ENCODE measurements at places on chromosomes 16 and 17. TPM values are rescaled to one million over a fixed set of nuclear protein-coding genes. Genes with fewer than 3 reads are reported as not detected.

Gene ACSM5
- total RNA-seq, result not detected

Gene RASL10B
- 19.1 TPM for total RNA-seq

Gene RGS11
- total RNA-seq, result 2.7 TPM

Gene CCL8
- not detected for total RNA-seq

Gene CCDC200
- total RNA-seq, result not detected

Gene NSMCE1
- 13.9 TPM for total RNA-seq

Gene WNT3
- 2.4 TPM for total RNA-seq

DNA sequence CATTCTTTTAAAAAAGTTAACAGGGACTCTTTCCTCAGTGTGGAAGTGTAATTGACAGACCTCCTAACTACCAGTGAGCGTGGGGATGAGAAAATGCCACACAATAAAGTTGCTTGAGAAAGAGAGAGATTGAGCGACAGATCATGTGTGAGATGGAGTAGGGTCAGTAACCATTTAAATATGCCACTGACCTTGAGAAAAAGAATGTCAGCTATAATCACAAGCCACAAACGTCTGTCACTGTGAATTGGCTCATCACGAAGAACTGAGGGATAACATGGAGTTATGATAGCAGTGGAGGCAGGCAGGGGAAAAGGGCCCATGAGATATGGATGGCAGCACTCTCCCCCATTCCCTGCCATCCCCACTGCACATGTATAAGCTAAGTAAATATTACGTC lies 253.9 kb downstream of the SLC39A11 start:
- H3K4me3 ChIP-seq, result no peak overlapping the region
- H3K4me1 ChIP-seq, result no peaks in the 10 kb centered on the region
- H3K27me3 ChIP-seq, result no peaks in the 10 kb centered on the region

GRCh38 chr17:73384926-73385325 lies 73.1 kb upstream of the CDC42EP4 start:
- no peaks in the 10 kb centered on the region for H3K36me3 ChIP-seq
- no peak for DNase-seq
- H3K4me1 ChIP-seq, result no peaks in the 10 kb centered on the region
- peaks cover 5% of the 10 kb centered on the region for H3K27me3 ChIP-seq
- no peak overlapping the region for H3K27ac ChIP-seq

DNA sequence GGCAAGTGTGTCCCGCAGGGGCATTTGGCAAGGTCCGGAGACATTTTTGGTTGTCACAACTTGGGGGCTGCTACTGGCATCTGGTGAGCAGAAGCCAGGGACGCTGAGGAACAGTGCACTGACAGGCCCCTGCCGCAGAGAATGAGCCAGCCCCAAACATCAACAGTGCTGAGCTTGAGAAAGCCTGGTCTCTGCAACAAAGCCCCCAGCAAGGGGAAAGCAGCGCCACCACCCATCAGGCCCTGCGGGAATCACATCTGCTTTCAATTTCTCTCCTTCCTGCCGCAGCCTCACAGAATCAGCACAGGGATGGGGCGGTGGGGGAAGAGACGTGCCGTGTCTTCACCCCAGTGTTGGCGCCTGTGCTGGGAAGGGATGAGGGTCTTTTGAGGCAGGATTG lies 14.8 kb upstream of the PRPSAP1 start:
- no peaks in the 10 kb centered on the region for H3K36me3 ChIP-seq
- peak overlapping the region; percentile 100 for H3K27ac ChIP-seq
- peaks cover 48% of the 10 kb centered on the region for H3K4me1 ChIP-seq
- no peak overlapping the region for H3K4me3 ChIP-seq
- DNase-seq, result no peak

DNA sequence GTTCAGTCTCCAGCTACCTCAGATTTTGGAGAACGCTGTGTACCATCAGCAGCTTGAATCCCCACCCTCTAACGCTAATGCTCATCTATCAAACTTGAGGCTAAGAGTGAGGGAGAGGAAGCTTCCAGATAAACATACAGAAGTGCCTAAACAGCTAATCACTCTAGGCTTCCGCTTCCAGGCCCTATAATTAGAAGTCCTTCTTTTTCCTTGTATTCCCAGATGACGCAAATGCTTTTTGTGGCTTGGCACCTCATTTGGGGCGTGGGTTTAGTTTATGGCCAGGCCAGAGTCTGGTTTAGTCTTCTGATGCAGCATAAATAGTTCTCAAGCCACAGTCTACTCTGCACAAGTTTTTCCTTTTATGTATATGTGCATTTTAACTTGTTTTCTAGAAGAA lies 263.4 kb downstream of the BCAS3 start:
- H3K36me3 ChIP-seq, result no peaks in the 10 kb centered on the region
- H3K27me3 ChIP-seq, result no peaks in the 10 kb centered on the region
- DNase-seq, result peak; percentile 99
- peak overlapping the region; percentile 6 for H3K27ac ChIP-seq
- H3K4me1 ChIP-seq, result peaks cover 2% of the 10 kb centered on the region
- H3K4me3 ChIP-seq, result no peak overlapping the region

DNA sequence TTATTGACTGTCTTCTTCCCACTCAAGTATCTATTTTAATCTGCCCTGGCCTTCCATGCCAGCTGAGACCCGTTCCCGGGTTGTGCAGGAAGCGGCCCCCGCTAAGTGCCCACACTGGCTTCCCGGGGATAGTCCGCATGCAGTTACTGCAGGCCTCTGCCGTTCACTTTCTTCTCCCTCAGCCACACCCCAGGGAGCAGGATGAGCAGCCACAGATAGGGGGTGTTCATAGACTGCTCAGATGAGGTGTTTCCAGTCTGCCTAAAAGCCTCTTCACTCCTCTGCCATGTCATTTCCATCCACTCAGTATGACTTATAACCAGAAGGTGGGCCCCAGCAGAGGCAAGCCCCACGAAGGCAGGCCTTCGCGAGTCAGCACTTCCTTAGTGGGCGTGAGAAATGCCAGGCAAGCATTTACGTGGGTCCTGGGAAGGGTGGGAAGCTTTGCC lies 7.7 kb downstream of the MED9 start:
- peaks cover 3% of the 10 kb centered on the region for H3K4me1 ChIP-seq
- DNase-seq, result no peak
- no peak overlapping the region for H3K27ac ChIP-seq
- no peak overlapping the region for H3K4me3 ChIP-seq
- H3K36me3 ChIP-seq, result no peaks in the 10 kb centered on the region
- no peaks in the 10 kb centered on the region for H3K27me3 ChIP-seq

DNA sequence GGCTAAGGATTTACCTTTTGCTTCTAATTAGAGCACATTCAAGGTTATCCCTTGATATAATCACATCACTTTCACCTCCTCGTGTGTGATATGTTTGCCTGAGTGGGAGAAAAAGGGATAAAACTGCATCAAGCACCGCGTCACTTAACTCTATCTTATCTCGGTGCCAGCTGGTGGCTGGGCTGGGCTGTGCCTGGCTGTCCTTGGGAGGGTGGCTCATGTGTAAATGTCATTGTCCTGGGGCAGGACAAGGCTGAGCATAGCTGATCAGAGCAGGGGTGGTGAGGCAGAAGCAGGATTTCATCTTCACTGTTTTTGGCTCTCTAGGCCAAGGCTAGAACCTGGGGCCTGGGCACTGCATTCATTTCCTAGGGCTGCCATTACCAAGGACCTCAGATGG lies 105.3 kb downstream of the RAP1GAP2 start:
- no peak for DNase-seq
- no peaks in the 10 kb centered on the region for H3K36me3 ChIP-seq
- no peak overlapping the region for H3K4me3 ChIP-seq

DNA sequence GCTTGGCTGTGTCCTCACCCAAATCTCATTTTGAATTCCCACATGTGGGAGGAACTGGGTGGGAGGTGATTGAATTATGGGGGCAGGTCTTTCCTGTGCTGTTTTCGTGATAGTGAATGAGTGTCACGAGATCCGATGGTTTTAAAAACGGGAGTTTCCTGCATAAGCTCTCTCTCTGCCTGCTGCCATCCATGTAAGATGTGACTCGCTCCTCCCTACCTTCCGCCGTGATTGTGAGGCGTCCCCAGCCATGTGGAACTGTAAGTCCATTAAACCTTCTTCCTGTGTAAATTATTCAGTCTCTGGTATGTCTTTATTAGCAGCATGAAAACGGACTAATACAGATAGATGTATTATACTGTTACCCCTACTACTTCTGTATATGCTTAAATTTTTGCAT lies 3.6 kb downstream of the SPATA33 start:
- no peak for DNase-seq
- peaks cover 3% of the 10 kb centered on the region for H3K36me3 ChIP-seq
- no peak overlapping the region for H3K27ac ChIP-seq
- H3K27me3 ChIP-seq, result no peaks in the 10 kb centered on the region

DNA sequence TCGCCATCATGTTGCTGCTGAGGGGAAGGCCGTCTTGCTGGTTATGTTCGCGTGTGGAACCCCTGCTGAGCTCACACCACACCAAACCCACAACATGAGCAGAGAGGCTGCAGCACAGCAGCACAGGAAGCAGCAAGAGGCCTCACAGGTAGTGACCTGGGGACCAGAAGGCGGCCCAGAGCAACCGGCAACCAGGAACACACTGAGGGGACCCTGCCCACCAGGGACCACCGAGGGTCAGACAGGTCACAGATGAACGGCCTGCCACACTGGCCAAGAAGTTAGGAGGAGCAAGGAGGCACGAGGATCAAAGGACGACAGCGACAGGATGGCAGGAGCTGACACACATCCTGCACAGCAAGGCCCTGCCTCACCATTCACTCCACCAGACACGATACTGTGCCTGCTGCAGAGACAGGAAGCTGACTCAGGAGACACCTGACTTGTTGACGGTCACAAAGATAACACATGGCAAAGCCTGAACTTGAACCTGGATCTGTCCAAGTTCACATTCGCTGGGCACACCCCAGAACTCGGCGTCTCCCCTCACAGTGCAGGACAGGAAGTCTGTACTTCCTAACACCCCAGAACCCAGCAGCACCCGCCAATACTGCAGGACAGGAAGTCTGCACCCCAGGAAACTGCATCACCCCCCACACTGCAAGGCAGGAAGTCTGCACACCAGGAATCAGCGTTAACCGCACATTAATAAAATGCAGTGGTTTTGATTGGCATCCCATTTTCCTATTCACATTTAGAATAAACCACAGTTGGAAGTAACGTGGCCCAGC lies 98.5 kb downstream of the ZNF778 start:
- peak; percentile 93 for DNase-seq
- H3K27me3 ChIP-seq, result no peaks in the 10 kb centered on the region
- H3K4me1 ChIP-seq, result peaks cover 60% of the 10 kb centered on the region
- H3K27ac ChIP-seq, result peak overlapping the region; percentile 82

DNA sequence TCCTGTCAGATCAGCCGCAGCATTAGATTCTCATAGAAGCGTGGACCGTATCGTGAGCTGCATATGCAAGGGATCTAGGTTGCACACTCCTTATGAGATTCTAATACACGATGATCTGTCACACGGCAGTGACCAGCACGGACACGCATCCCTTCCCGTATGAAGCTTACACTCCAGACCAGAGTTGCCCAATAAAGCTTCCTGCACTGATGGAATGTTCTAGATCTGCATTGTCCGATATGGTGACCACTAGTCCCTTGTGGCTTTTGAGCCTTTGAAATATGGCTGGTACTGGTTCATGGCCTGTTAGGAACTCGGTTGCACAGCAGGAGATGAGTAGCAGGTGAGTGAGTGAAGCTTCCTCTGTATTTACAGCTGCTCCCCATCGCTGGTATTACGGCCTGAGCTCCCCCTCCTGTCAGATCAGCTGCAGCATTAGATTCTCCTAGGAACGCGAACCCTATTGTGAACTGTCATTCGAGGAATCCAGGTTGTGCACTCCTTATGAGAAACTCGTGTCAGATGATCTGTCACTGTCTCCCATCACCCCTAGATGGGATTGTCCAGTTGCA lies 49.8 kb upstream of the ZCCHC14 start:
- H3K4me3 ChIP-seq, result no peak overlapping the region
- H3K36me3 ChIP-seq, result no peaks in the 10 kb centered on the region
- H3K27me3 ChIP-seq, result peaks cover 11% of the 10 kb centered on the region

GRCh38 chr16:24124291-24124690 lies 131.8 kb upstream of the CACNG3 start:
- no peak overlapping the region for H3K4me3 ChIP-seq
- H3K4me1 ChIP-seq, result no peaks in the 10 kb centered on the region
- no peaks in the 10 kb centered on the region for H3K27me3 ChIP-seq
- DNase-seq, result no peak
- no peaks in the 10 kb centered on the region for H3K36me3 ChIP-seq
- H3K27ac ChIP-seq, result no peak overlapping the region

DNA sequence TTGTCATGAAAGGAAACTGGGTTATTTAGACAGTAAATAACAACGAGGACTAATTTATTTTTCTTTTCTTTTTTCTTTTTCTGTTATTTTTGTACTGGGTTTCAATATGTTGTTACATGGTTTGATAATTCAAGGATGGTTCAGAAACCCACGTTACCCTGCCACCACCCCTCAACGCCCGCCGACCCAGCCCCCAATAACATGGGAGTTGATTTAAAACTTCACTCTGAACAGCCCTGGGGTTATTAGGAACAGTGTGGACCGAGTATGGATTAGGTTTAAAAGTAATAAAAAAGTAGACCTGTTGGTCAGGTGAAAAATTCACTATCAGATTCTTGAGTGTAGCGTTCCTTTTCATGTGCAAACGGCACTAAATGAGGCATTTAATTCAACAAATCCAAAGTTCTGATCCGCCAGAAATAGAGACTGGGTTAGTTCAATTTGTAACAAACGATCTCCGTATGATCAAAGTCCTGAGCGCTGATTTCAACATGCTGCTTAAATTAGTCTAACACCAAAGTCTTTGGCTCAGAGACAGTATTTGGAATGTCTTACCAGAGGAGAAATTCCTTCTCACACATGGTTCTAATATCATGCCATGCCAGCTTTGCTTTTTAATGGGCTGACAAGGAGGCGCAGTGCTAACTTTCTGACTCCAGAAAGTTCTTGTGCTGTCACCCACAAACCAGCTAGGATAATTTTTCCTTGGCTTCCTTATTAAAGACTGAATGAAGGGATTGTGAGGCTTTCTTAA lies 173.1 kb upstream of the IRX3 start:
- DNase-seq, result peak; percentile 24
- H3K27me3 ChIP-seq, result peaks cover 2% of the 10 kb centered on the region
- no peak overlapping the region for H3K27ac ChIP-seq
- H3K4me3 ChIP-seq, result no peak overlapping the region

- no peaks in the 10 kb centered on the region for H3K36me3 ChIP-seq
- no peak for DNase-seq
- H3K27ac ChIP-seq, result no peak overlapping the region
- no peaks in the 10 kb centered on the region for H3K27me3 ChIP-seq
- no peaks in the 10 kb centered on the region for H3K4me1 ChIP-seq
- H3K4me3 ChIP-seq, result no peak overlapping the region
Observed at GRCh38 chr16:64109241-64109640, 1012.6 kb downstream of the CDH11 start.

DNA sequence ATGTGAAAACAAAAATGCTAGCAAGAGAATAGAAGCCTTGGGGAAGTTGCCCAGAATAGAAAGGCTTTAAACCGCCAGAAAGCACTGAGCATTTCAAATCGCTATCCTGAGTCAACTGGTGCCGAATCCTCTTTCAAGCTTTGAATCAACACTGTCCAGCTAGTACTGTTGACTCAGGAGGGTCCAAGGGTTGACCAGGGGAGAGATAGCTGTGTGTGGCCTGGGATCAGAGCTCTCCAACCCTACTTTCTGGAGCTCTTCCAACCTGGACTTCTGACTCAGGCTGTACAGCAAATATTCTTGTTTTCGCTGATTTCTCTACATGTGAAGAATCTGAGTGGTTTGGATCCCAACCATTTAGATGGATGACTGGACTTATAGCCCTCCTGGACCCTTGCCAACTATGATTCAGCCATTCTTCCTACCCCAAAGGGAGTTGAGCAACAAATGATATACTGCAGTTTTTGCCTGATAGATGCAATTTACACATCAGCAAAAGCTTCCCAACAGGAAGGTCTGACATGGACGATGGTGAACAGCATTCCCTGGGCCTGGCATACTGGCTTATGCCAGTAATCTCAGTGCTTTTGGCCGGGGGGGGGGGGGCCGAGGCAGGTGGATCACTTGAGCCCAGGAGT lies 154.0 kb upstream of the SDK2 start:
- H3K27ac ChIP-seq, result peak overlapping the region; percentile 48
- H3K27me3 ChIP-seq, result peaks cover 2% of the 10 kb centered on the region
- H3K36me3 ChIP-seq, result no peaks in the 10 kb centered on the region
- H3K4me3 ChIP-seq, result no peak overlapping the region
- peaks cover 24% of the 10 kb centered on the region for H3K4me1 ChIP-seq

Measured in astrocyte (in vitro differentiated cells and primary cell).